ENCODE measurements at places on chromosomes 16 and 17. TPM values are rescaled to one million over a fixed set of nuclear protein-coding genes. Genes with fewer than 3 reads are reported as not detected.

DNA sequence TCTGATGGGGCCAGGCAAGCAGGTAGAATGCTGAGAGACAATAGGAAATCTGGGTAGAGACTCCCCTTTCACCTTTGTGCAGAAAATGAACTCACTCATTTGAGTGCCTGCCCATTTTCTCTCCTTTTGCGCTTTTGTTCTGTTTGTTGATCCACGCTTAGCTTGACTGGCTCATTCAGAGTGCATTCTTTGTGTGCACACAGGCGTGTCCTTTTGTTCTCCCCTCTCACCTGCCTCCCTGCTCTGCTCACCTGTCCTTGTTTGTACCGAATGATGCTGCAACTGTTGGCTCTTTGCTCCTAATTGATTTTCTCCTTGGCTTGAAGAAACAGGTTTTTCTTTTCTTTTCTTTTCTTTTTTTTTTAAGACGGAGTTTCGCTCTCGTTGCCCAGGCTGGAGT, 15.8 kb downstream of the PGS1 start:
- no peak overlapping the region for H3K27ac ChIP-seq
- no peaks in the 10 kb centered on the region for H3K27me3 ChIP-seq
- no peak for DNase-seq
- H3K36me3 ChIP-seq, result peaks cover 77% of the 10 kb centered on the region

- H3K4me1 ChIP-seq, result peaks cover 3% of the 10 kb centered on the region
- no peak for DNase-seq
- no peak overlapping the region for H3K4me3 ChIP-seq
- H3K27me3 ChIP-seq, result peaks cover 65% of the 10 kb centered on the region
These were observed 19.7 kb downstream of the IGF2BP1 start for GRCh38 chr17:49016775-49017463.

DNA sequence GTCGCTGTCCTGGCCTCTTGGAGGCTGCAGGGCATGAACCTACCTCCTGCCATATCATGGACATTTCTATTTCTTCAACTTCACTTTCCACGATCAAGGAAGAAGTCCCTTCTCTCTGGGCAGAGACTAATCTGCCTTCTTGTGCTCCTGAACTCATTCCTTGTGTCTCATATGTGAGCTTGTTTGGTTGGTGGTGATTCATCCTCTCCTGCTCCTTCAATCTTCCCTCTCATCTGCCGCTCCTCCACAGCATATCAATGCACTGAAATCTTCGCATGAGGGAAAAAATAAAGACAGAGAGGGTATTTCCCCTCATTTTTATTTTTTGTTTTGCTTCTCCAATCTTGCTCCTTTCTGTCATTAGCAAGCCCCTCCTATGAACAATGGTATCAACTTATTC, 571.7 kb upstream of the GOT2 start:
- H3K4me3 ChIP-seq, result no peak overlapping the region
- H3K36me3 ChIP-seq, result no peaks in the 10 kb centered on the region
- H3K27me3 ChIP-seq, result peaks cover 2% of the 10 kb centered on the region
- no peak overlapping the region for H3K27ac ChIP-seq
- DNase-seq, result no peak

GRCh38 chr16:64780445-64780844, 341.4 kb downstream of the CDH11 start:
- no peak overlapping the region for H3K4me3 ChIP-seq
- H3K36me3 ChIP-seq, result no peaks in the 10 kb centered on the region

- H3K27ac ChIP-seq, result no peak overlapping the region
- H3K4me1 ChIP-seq, result no peaks in the 10 kb centered on the region
- H3K4me3 ChIP-seq, result no peak overlapping the region
- peaks cover 11% of the 10 kb centered on the region for H3K27me3 ChIP-seq
- H3K36me3 ChIP-seq, result no peaks in the 10 kb centered on the region
- no peak for DNase-seq
These were observed 561.6 kb upstream of the PSMD7 start for GRCh38 chr16:73735018-73735417.

GRCh38 chr17:27593232-27593856, 37.6 kb upstream of the LGALS9 start:
- peaks cover 18% of the 10 kb centered on the region for H3K36me3 ChIP-seq
- peaks cover 2% of the 10 kb centered on the region for H3K4me1 ChIP-seq
- no peaks in the 10 kb centered on the region for H3K27me3 ChIP-seq

- peaks cover 20% of the 10 kb centered on the region for H3K36me3 ChIP-seq
- no peak within 1 kb of the TSS for H3K4me3 ChIP-seq
- H3K27ac ChIP-seq, result no peak within 1 kb of the TSS
- H3K4me1 ChIP-seq, result no peaks in the 10 kb centered on the region
- H3K27me3 ChIP-seq, result peaks cover 19% of the 10 kb centered on the region
These were observed at the start of gene OR1A1 for GRCh38 chr17:3207367-3207766. Gene OR1A1, plus strand, starts transcription at chr17:3207667. Its CDS starts 7,954 bp downstream, at chr17:3215621.

DNA sequence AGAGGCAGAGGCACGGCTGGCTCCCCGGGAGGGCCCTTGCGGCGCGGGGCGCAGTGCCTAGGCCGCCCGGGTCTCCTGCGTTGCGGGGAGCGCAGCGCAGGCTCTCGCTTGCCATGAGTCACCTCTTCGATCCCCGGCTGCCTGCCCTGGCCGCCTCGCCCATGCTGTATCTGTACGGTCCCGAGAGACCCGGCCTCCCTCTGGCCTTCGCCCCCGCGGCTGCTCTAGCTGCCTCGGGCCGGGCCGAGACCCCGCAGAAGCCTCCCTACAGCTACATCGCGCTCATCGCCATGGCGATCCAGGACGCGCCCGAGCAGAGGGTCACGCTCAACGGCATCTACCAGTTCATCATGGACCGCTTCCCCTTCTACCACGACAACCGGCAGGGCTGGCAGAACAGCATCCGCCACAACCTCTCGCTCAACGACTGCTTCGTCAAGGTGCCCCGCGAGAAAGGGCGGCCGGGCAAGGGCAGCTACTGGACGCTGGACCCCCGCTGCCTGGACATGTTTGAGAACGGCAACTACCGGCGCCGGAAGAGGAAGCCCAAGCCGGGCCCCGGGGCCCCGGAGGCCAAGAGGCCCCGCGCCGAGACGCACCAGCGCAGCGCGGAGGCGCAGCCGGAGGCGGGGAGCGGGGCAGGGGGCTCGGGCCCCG, 390 bp downstream of the FOXL1 start:
- no peak for DNase-seq
- H3K27me3 ChIP-seq, result peaks cover 60% of the 10 kb centered on the region
- H3K4me1 ChIP-seq, result peaks cover 14% of the 10 kb centered on the region

- no peak for DNase-seq
- no peak overlapping the region for H3K27ac ChIP-seq
- no peak overlapping the region for H3K4me3 ChIP-seq
- no peaks in the 10 kb centered on the region for H3K4me1 ChIP-seq
- H3K27me3 ChIP-seq, result peaks cover 22% of the 10 kb centered on the region
These were observed 90.3 kb upstream of the CRHR1 start for GRCh38 chr17:45693792-45694191.

- DNase-seq, result no peak
- H3K36me3 ChIP-seq, result no peaks in the 10 kb centered on the region
- no peak overlapping the region for H3K4me3 ChIP-seq
- peaks cover 24% of the 10 kb centered on the region for H3K27me3 ChIP-seq
These were observed 16.1 kb upstream of the NPTX1 start for GRCh38 chr17:80492343-80493136.

DNA sequence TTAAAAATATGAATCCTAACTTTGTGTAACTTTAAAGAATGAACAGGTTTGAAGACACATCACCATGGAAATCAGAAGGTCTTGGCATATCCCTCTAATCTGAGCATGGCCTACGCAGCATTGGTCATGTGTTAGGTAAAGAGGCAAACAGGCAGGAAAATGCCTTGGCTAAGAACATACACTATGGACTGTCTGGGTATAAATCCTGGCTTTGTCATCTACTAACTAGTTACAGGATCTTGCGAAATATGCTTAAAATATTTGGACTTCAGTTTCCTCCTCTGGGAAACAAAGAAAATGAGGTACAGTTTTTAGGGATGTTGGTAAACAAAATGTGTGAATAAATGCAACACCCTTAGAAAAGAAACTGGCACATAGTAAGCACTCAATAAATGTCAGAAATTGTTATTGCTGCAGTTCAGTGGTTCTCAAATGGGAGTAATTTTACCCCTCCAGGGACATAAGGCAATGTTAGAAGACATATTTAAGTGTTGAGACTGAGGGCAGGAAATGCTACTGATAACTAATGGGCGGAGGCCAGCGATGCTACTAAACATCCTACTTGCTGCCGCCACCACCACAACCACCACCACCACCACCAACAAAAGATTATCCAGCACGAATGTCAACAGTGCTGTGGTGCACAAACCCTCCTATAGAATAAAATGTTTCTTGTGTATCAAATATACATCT, 770.8 kb upstream of the SOX9 start:
- H3K36me3 ChIP-seq, result no peaks in the 10 kb centered on the region
- H3K27ac ChIP-seq, result no peak overlapping the region
- H3K27me3 ChIP-seq, result no peaks in the 10 kb centered on the region
- no peaks in the 10 kb centered on the region for H3K4me1 ChIP-seq
- no peak for DNase-seq

- H3K27ac ChIP-seq, result no peak overlapping the region
- no peaks in the 10 kb centered on the region for H3K27me3 ChIP-seq
- no peak for DNase-seq
These were observed 79.0 kb upstream of the CDC42EP4 start for GRCh38 chr17:73390851-73391250.

DNA sequence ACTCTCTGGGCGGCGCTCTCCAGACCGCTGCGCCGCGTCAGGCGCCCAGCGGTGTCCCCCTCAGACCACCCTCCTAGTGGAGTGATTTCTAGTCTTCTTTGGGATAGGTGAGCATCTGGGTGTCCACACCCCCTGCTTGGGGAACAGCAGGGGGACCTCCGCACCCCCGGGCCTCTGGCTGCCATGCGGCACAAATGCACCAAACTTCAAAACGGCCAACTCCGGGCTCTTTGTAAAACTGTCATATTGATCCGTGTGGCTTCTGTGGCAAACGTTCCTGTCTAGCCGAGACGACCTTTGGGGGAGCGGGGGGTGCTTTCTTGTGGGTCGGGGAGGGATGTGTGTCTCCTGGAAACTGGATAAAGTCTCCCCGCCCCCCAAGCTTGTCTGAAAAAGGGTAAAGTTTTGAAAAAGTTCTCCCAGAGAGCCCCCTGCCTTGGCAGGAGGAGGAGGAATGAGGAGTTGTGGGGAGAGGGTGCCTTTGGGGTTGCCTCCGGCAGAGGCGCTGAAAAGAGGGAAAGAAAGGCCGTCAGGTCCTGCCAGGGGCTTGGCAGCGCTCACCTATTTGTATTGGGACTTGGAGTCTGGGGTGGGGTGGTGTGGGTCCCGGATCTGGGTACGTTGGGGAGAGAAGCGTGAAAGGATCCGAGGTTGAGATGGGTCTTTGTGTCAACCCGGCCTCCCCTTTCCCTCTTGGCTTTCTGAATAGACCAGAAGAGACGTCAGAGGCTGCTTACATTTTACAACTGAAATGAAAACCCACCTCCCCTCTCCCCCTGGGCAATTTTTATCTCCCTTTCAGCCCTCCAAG, 2.2 kb upstream of the CHD3 start:
- H3K4me3 ChIP-seq, result no peak overlapping the region
- peaks cover 7% of the 10 kb centered on the region for H3K4me1 ChIP-seq
- no peak overlapping the region for H3K27ac ChIP-seq
- peak; percentile 63 for DNase-seq

DNA sequence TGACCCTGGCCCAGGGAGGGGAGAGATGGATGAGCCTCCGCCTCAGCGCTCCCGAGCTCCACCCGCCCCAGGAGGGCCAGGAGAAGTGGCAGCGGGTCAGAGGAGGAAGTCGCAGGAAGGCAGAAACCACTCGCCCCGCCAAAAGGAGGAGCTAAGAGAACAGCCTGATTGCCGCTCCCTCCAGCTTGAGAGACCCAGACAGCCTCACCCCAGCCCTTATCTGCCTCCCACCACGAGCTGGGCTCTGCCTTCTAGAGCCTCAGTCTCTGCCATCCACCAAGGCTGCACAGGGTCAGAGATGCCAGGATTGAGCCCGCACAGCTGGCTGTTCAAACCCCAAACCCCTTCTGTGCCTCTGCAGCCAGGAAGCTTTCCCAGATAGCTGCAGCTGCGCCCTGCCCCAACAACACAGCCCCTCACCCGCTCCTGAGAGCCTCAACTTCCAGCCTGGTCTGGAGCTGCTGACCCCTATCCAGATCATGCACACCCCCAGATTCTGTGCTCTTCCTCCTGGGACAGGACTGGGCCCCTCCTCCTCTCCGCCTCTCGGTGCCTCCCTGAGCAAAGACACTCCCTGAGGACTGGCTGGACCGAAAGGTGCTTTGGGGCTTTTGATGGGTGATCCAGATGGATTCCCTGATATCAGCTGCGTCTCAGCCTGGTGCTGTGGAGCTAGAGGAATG, 1.0 kb upstream of the ATP2A3 start:
- DNase-seq, result peak; percentile 71
- no peaks in the 10 kb centered on the region for H3K27me3 ChIP-seq
- peaks cover 60% of the 10 kb centered on the region for H3K4me1 ChIP-seq
- peak overlapping the region; percentile 93 for H3K27ac ChIP-seq
- H3K36me3 ChIP-seq, result no peaks in the 10 kb centered on the region

Gene TRPV2
- 65.0 TPM for total RNA-seq

Gene SHISA6
- total RNA-seq, result not detected

Gene MAP3K3
- 82.8 TPM for total RNA-seq

Gene HBQ1
- not detected for total RNA-seq

Gene RASL10B
- total RNA-seq, result 0.38 TPM

Gene P2RX5
- total RNA-seq, result 22.1 TPM

Gene MPRIP
- 219 TPM for total RNA-seq

Gene WNK4
- total RNA-seq, result 0.27 TPM

Gene NACA2
- total RNA-seq, result not detected

Gene PPM1E
- not detected for total RNA-seq

All from naive thymus-derived CD8-positive, alpha-beta T cell (primary cell).